Metanephros (tissue), 2 donors: ENCODE measurements at places on chromosomes 3 and 15. TPM values are rescaled to one million over a fixed set of nuclear protein-coding genes. Genes with fewer than 3 reads are reported as not detected.

The GNAT1 gene
- not detected for total RNA-seq

The PRSS50 gene
- 0.99 TPM for total RNA-seq

The CHST13 gene
- 7.9 TPM for total RNA-seq

The TEX9 gene
- total RNA-seq = 22.9 TPM

The SPESP1 gene
- 1.6 TPM for total RNA-seq

The THAP10 gene
- 2.8 TPM for total RNA-seq
